ENCODE measurements at places on chromosomes 3 and 15.

DNA sequence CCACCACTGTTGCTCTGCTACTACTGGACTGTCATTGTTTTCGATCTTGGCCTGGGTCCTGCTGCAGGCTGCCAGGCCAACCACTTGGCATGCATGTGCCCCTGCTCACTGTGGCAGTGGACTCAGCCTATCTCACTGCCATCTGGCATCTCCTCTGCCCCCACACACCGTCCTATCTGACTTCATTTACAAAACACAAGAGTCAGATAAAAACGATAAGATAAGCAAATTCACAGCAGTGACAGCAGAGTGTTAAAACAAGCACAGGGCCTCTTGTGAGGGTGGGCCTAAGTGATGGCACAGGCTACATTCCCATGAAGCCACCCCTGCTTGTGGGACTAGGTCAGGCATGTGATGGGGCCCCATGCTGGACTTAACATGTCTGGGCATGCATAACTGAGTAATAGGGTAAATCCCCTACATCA is 68.1 kb downstream of the CRYGS start:
- no peak for DNase-seq

DNA sequence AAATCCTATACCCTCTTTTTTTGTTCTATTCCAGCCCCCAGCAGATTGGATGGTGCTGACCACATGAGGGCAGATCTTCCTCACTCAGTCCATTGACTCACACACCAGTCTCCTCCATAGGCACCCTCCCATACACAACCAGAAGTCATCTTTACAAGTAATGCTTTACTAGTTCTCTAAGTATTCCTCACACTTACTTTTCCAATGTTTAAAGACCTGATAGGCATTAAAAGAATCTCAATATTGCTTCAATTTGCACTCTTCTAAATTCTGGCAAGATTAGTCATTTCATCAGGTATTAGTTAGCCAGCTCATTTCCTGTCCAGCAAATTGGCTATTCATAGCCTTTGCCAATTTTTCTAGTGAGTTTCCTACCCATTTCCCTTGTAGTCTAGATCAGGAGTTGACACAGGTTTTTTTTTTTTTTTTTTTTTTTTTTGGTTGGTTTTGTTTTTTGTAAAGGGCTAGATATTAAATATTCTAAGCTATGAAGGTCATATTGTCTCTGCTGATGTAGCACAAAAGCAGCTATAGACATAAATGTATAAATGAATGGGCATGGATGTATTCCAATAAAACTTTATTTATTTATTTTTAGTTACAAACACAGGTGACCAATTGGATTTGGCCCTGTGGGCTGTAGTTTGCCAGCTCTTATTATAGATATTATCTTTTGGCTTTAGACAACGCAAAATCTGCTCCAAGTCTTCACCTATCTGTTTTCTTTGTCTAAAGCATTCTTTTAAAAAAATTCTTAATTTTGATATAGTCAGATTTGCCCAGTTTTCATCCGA is 76.1 kb downstream of the ABHD5 start:
- no peak for DNase-seq

- DNase-seq, result no peak
These were observed 583.0 kb upstream of the GOLIM4 start for GRCh38 chr3:168678730-168679129.

DNA sequence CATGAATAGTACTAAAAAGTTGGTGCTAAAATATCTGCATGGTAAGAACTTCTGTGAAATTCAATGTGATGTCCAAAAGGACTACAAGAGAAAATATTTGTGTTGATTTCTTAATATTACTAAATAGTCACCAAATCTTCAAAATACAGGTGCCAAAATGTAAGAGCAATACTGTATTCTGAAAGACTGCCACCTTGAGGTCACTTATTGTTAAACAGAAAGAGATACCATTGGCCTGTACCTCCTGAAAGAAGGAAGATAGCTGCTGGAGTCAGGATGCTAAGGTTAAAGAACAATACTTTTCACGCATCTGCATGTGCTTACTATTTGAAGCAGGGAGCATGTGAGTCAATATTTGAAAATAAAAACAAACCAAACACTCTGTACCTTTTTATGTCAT is 72.0 kb upstream of the LSAMP start:
- DNase-seq, result peak; percentile 11

- no peak for DNase-seq
These were observed 12.4 kb downstream of the GLCE start for GRCh38 chr15:69172847-69173246.

GRCh38 chr3:156382458-156383346 is 172.2 kb downstream of the SSR3 start:
- peak; percentile 40 for DNase-seq
